Fibroblast of skin of right quadriceps (primary cell): ENCODE measurements at places on chromosomes 6 and 20.

GRCh38 chr6:135440087-135440792 is 57.3 kb downstream of the AHI1 start:
- no peak for DNase-seq

- DNase-seq: no peak
Measured at GRCh38 chr6:169650959-169651292, 50.9 kb downstream of the WDR27 start.

DNA sequence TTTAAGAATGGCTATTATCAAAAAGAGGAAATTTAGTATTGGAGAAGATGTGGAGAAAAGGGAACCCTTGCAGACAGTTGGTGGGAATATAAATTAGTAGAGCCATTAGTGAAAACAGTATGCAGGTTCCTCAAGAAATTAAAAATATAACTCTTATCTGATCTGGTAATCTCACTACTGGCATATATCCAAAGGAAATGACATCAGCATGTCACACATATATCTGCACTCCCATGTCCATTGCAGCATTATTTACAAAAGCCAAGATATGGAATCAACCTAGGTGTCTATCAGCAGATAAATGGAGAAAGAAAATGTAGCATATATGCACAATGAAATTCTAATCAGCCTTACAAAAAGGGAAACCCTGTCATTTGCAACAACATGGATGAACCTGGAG is 2.6 kb downstream of the SIRPG start:
- DNase-seq: no peak

DNA sequence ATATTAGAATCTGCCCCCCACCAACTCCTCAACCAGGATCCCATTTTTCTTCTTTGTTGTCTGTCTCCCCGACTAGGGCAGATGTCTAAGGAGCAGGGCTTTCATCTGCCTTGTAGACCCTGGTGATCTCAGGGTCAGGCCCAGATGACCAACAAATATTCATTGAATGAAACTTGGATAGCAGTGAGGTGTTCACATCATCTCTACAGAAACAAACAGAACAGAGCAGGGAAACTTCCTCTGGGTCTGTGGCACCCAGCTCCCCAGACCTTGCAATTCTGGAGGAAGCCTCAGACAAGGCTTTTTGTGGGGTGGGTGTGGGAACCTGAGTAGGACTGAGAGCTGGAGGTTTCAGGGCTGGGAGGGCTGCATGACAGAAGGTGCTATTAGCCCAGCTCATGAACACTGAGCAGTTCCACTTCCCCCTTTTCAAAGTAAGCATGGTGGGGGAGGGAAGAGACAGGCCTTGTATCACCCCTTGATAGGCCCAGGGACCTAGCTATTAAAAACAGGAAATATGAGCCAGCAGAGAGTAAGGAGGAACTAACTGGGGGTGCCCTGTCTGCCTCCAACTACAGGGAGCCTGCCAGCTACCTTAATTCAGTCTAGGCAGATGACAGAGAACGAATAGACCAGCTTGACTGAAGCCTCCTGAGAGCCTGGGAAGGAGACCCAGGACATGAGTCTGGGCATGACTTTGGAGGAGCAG is 37.3 kb upstream of the TOP1 start:
- DNase-seq: no peak

DNA sequence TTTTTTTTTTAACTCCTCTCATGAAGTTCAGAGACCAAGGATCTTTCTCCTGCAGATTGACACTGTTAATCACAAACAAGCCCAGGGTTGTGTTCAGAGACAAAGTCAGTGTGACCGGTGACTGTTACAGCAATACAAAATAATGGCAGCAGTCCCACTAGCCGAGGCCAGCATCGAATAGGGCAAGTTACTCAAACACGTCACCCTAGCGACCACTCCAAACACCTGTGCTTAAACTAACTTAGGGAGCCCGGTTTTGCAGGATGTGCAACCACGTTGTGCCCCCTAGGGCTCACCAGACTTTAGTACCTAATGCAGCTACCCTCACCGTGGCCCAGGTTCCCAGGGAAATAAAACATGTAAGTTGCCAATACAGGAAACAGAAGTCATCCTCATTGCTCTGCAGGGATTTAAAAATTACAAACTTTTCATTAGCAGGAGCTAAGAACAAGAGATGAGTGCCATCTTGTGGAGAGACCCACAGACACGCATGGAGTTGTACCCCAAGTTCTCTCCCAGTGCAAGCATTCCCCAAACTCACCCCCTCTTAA is 38.1 kb downstream of the FAM50B start:
- DNase-seq: peak; percentile 46

- DNase-seq: no peak
Measured at GRCh38 chr6:114052141-114052540, 81.2 kb upstream of the HDAC2 start.

GRCh38 chr6:166168616-166169548 is 1.2 kb upstream of the TBXT start:
- DNase-seq: no peak

DNA sequence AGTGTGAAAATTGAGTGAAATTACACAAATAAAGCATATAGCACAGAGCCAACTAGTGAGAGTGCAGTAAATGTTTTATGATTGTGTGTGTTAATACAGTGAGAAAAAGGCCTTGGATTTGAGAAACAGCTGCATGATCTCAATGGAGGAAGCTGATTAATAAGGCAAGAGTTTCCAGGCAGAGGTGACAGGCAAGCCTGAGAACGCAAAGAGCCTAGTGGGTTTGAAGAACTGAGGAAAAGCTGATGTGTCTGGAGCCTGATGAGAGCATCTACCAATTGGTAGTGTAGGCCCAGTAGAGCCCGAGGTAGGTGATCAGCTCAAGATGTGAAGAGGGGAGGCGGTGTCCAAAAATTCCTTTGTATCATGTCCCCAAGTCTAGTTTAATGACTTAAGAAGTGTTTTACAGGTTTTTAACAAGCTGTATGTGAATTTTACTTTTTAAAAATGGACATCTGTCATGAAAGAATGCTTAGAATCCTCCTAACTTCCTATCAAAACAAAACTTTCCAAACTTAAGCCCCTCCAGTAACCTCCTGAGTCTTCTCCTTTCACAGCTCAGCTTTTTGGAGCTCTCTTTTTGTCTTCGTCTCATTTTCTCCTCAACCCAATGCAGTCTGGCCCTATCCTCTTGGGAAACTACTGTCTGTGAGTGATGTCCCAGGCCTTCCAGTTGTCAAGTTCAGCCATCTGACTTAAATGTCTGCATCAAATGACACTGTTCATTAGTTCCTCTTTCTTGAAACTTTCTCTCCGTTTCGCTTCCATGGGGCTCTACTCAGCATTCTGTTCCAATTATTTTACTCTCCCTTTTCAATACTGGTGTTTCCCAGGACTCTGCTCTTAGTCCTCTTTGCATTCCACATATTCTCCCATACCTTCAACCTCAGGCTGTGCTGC is 1.2 kb downstream of the CDC40 start:
- DNase-seq: no peak

GRCh38 chr20:17507032-17507431 is 24.1 kb downstream of the BFSP1 start:
- no peak for DNase-seq

DNA sequence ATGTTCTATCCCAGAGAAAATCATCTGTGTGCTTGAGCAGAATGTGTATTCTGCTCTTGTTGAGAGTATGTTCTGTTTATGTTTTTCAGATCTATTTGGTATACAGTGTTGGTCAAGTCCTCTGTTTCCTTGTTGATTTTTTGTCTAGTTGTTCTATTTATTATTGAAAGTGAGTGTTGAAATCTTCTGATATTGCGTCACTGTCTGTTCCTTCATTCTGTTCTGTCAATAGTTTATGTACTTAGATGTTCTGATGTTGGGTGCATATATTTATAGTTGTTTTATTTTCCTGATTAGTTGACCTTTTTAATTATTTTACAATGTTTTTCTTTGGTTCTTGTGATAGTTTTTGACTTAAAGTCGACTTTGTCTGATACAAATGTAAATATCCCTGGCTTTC is 458.7 kb upstream of the HSF2 start:
- no peak for DNase-seq
